ENCODE measurements at places on chromosomes 3 and 15. TPM values are rescaled to one million over a fixed set of nuclear protein-coding genes. Genes with fewer than 3 reads are reported as not detected.

DNA sequence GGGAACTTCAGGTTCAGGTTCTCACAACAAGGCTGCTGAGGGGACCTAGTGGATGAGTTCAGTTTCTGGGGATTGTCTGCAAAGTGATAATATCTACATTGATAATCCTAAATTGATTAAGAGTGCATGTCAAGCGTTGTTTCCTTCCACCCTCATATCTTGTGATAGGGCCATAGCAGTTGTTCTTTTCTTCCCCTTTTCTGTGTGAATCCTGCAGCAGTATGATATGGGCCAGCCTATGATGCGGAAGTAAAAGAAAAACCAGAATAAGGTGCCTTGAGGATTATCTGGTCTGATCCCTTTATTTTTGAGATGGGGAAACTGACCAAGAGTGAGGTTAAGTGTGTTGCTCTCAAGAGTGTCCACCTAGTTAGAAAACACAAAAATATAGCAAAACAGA, 86.2 kb downstream of the MITF start:
- H3K27ac ChIP-seq = no peak overlapping the region
- no peaks in the 10 kb centered on the region for H3K36me3 ChIP-seq
- H3K27me3 ChIP-seq = no peaks in the 10 kb centered on the region
- no peak for DNase-seq
- H3K4me1 ChIP-seq = no peaks in the 10 kb centered on the region

The GOLGA8N gene
- total RNA-seq = 0.33 TPM

The LRRC58 gene
- total RNA-seq = 19.7 TPM

The MASP1 gene
- total RNA-seq = 0.05 TPM

DNA sequence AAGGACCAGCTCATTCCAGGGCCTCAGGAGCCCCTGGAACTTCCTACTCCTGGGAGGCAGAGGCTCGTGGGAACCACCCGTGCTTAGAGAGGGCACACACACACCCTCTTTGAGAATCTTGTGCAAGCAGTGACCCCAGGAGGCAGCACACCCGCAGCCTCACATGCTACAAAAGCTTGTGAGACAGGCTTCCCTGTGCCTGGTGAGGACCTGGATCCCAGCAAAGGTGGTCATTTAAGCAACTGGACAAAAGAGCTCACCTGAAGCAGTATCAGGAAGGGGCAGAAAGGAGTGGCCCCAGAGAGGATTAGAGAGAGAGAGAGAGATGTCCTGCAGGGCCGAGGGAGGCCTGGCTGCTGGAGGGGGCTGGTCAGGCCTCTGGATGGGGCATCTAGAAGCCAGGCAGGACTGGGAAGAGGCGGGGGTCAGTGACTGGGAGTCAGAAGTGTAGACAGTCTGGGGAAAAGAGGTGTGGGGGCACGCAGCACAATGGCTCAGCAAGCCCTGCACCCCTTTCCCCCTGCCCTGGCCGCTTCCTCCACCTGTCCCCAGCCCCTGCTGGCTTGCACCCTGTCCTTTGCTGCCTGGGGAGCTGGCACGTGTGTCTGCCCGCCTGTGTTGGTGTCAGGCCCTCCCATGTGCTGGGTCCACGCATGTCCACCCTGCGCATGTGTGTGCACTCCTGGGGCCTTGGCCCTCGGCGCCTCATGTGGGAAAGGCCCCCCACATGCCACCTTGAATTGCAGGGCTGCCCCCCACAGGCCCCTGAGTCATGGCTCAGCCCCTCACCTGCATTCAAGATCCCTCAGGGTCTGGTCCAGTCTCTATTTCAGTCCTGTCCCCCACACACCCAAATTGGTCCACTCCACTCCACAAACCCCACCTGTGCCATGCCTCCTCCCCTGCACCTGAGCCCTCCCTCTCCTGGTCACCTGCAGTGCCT, 36.9 kb downstream of the TSPAN3 start:
- no peaks in the 10 kb centered on the region for H3K36me3 ChIP-seq
- no peak overlapping the region for H3K4me3 ChIP-seq
- H3K27ac ChIP-seq = no peak overlapping the region
- H3K4me1 ChIP-seq = no peaks in the 10 kb centered on the region
- no peaks in the 10 kb centered on the region for H3K27me3 ChIP-seq

GRCh38 chr3:68771681-68772080, 160.7 kb downstream of the TAFA4 start:
- no peaks in the 10 kb centered on the region for H3K36me3 ChIP-seq
- H3K27ac ChIP-seq = no peak overlapping the region
- no peaks in the 10 kb centered on the region for H3K4me1 ChIP-seq
- no peak for DNase-seq
- H3K4me3 ChIP-seq = no peak overlapping the region

The CASR gene
- 0.13 TPM for total RNA-seq

The PCLAF gene
- total RNA-seq = 88.6 TPM

The XPC gene
- 35.1 TPM for total RNA-seq

GRCh38 chr3:120258009-120258408, 27.0 kb downstream of the GPR156 start:
- no peak overlapping the region for H3K4me3 ChIP-seq
- H3K36me3 ChIP-seq = no peaks in the 10 kb centered on the region
- H3K27ac ChIP-seq = no peak overlapping the region
- no peak for DNase-seq

- no peak for DNase-seq
- no peaks in the 10 kb centered on the region for H3K27me3 ChIP-seq
- H3K36me3 ChIP-seq = peaks cover 1% of the 10 kb centered on the region
- no peak overlapping the region for H3K4me3 ChIP-seq
Observed at GRCh38 chr3:58190291-58190690, 20.5 kb downstream of the DNASE1L3 start.

The SPATA12 gene
- total RNA-seq = 0.29 TPM

- no peak overlapping the region for H3K27ac ChIP-seq
- H3K36me3 ChIP-seq = no peaks in the 10 kb centered on the region
- H3K4me1 ChIP-seq = no peaks in the 10 kb centered on the region
Observed at GRCh38 chr15:66038387-66039116, 169.3 kb downstream of the RAB11A start.

The ALS2CL gene
- total RNA-seq = 0.19 TPM

The SLC22A13 gene
- total RNA-seq = not detected

DNA sequence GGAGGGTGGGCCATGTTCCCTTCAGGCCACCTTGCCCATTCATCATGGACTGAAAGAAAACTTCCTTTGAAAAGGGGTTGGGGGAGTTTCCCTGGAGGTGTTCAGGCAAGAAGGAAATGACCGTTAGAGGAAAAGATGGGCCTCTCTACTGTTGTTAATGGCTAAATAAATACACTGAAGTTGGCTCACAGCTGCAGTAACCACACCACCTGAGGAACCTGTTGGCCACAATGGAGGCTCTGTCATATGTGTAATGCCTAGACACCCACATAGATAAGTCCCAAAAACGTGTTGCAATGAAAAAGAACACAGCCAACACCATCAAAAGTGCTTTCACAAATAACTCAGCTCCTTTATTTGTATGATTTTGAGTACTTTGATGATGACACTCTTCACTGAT, 38.2 kb upstream of the FAM3D start:
- no peak for DNase-seq
- H3K27me3 ChIP-seq = no peaks in the 10 kb centered on the region
- no peak overlapping the region for H3K27ac ChIP-seq
- no peak overlapping the region for H3K4me3 ChIP-seq
- no peaks in the 10 kb centered on the region for H3K36me3 ChIP-seq

- DNase-seq = no peak
- H3K27ac ChIP-seq = no peak overlapping the region
- no peaks in the 10 kb centered on the region for H3K27me3 ChIP-seq
- H3K4me1 ChIP-seq = no peaks in the 10 kb centered on the region
Observed at GRCh38 chr3:4015426-4015825, 216.2 kb downstream of the LRRN1 start.

The TMIE gene
- total RNA-seq = not detected

The GREM1 gene
- total RNA-seq = 0.36 TPM

The HAPLN3 gene
- total RNA-seq = 3.1 TPM

DNA sequence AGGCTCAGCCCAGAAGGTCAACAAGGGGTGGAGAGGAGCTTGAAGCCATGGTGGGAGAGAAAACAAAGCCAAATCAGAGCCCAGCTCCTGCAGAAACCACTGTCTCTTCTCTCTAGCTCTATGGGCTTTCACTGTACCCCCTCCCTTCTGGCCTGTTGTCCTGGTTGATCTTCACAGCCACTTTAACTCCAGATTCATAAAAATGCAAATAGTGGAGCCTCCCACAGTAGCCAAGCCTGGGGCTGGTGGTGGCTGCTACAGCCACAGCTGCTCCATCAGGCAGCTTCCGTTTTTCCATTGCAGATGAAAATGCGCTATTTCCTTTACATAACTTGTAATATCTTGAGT, 20.7 kb upstream of the CAV3 start:
- no peaks in the 10 kb centered on the region for H3K4me1 ChIP-seq
- no peak overlapping the region for H3K27ac ChIP-seq
- H3K4me3 ChIP-seq = no peak overlapping the region
- H3K36me3 ChIP-seq = no peaks in the 10 kb centered on the region
- DNase-seq = no peak

DNA sequence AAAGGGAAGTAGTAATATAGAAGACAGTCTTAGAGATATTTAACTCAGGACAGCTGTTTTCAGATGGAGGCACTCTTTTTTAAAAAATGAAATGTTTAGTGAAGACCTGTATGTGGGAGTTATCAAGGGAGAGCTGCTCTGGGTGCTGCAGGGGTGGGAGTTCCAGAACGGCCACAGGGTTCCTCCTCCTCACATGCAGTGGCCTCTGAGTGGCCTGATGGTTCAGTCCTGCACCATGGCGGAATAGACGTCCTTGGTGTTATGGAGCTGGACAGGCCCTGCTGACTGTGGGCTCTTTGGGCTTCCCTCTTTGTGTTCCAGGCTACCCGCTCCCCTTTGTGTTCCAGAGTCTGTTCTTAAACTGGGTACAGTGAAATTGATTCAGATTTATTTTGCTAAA, 126.1 kb downstream of the CHST2 start:
- no peak overlapping the region for H3K4me3 ChIP-seq
- no peaks in the 10 kb centered on the region for H3K36me3 ChIP-seq
- H3K4me1 ChIP-seq = no peaks in the 10 kb centered on the region

DNA sequence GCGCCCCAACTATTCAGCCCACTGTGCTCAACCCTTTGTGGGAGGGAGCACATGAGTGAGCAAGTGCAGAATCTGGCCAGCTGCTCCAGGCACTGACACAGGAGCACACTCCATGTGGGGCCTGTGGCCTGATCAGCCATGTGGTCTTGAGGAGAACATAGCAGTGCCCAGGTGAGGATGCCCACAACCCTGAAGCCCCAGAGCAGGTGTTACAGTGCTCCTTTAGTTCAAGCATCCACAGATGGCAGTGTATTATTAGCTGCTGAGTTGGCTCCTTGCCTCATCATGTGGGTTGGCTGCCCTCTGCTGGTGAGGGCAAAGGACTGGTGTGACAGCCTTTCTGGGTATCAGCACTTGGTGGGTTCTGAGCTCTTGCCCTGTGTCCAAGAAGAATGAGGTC, 1588.2 kb downstream of the SI start:
- no peak overlapping the region for H3K27ac ChIP-seq
- DNase-seq = no peak
- H3K27me3 ChIP-seq = no peaks in the 10 kb centered on the region

The SOX14 gene
- total RNA-seq = not detected

GRCh38 chr3:25170021-25170420, 258.0 kb upstream of the RARB start:
- no peaks in the 10 kb centered on the region for H3K36me3 ChIP-seq
- DNase-seq = no peak
- H3K4me1 ChIP-seq = no peaks in the 10 kb centered on the region
- no peak overlapping the region for H3K27ac ChIP-seq

GRCh38 chr3:150742141-150742523, 20.8 kb downstream of the SIAH2 start:
- DNase-seq = no peak
- no peak overlapping the region for H3K4me3 ChIP-seq
- H3K36me3 ChIP-seq = peaks cover 8% of the 10 kb centered on the region
- no peak overlapping the region for H3K27ac ChIP-seq
- H3K4me1 ChIP-seq = peaks cover 48% of the 10 kb centered on the region

DNA sequence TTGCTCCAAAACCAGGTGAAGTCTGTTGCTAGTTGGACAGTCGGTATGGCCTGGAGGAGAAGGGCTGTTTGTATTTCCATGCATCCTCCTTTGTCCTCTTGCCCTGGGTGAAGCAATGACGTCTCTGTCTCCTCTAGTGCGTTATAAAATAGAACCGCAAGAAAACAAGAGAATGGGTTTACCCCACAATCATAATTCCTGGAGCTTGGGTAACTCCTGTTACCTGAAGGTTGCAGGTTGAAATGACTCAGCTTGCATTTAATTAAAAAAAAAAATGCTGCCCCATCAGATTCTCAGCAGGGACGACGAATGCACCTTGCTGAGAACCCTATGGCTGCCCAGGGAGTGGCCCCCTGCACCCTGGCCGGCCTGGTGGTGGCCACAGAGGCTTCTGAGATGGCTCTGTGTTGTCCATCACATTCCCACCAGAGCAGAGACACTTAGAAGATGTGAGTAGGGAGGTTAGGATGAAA, 228.2 kb upstream of the BHLHE40 start:
- peak overlapping the region; percentile 95 for H3K27ac ChIP-seq
- H3K4me1 ChIP-seq = peaks cover 69% of the 10 kb centered on the region
- peaks cover 3% of the 10 kb centered on the region for H3K36me3 ChIP-seq
- DNase-seq = no peak

DNA sequence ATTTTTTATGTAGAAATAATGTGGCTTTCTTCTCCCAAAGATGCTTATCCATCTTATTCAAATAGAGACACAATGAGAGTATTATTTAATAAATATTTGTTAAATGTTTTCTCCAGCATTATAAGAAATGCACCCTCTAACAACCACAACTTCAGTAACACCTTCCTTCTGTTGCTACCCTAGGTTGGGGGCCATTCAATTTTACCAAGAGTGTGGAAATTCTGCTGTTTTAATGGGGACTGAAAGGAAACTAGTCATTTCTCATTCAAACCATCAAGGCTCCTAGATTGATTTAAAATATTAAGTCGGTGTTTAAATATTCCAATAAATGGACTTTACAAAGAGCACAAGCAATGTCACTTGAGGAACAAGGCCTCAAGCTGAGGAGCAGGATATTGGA, 7.6 kb downstream of the ONECUT1 start:
- H3K27ac ChIP-seq = no peak overlapping the region
- no peak overlapping the region for H3K4me3 ChIP-seq
- no peak for DNase-seq

The LIPH gene
- total RNA-seq = 8.8 TPM
